Pancreas (tissue), 10 donors: ENCODE measurements at places on chromosomes 7 and 10. TPM values are rescaled to one million over a fixed set of nuclear protein-coding genes. Genes with fewer than 3 reads are reported as not detected.

GTF2I gene
- 89.7 TPM for total RNA-seq

HOGA1 gene
- total RNA-seq, result 14.9 TPM

PLXDC2 gene
- total RNA-seq, result 14.5 TPM

SLC16A9 gene
- 1.5 TPM for total RNA-seq

HOXA10 gene
- total RNA-seq, result 0.09 TPM

PLXNA4 gene
- 0.28 TPM for total RNA-seq

TAS2R3 gene
- 0.41 TPM for total RNA-seq

- H3K4me3 ChIP-seq, result no peak overlapping the region
- H3K27ac ChIP-seq, result no peak overlapping the region
- no peak for DNase-seq
- no peaks in the 10 kb centered on the region for H3K4me1 ChIP-seq
- H3K27me3 ChIP-seq, result no peaks in the 10 kb centered on the region
Measured at GRCh38 chr7:26937939-26938623, 73.7 kb upstream of the SKAP2 start.

DNA sequence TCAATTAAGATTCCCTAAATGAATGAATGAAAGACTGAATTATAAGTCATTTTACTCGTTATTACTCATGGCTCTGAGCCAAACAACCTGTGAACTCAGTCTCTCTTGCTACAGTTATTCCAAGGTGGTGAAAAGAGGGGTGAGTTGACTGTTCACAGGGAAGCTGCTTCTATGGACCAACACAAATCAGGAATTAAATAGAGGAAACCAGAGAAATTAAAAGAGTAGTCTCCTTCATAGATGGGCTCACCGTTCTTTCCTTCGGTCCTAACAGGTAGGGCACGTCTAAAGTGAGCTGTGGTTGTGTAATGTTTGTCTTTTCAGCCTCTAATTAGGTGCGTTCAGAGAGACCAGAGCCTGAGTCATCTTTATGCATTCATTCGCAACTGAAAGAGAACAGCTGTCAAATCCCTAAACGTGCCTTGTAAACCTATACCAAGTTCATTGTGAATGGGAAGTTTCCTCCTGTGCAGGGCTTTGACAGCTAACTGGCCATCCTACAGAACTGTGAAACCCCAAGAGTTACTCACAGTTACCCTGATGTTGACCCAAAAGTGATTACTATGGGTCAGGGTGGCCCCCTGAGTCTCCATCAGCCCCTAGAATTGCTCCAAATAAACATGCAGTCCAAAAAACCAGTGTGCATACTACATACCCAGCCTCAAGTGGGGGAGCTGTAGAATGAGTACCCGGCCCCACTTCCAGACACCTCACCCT, 18.2 kb upstream of the C10orf53 start:
- DNase-seq, result no peak
- no peaks in the 10 kb centered on the region for H3K27me3 ChIP-seq
- no peaks in the 10 kb centered on the region for H3K36me3 ChIP-seq
- H3K4me3 ChIP-seq, result no peak overlapping the region

DNA sequence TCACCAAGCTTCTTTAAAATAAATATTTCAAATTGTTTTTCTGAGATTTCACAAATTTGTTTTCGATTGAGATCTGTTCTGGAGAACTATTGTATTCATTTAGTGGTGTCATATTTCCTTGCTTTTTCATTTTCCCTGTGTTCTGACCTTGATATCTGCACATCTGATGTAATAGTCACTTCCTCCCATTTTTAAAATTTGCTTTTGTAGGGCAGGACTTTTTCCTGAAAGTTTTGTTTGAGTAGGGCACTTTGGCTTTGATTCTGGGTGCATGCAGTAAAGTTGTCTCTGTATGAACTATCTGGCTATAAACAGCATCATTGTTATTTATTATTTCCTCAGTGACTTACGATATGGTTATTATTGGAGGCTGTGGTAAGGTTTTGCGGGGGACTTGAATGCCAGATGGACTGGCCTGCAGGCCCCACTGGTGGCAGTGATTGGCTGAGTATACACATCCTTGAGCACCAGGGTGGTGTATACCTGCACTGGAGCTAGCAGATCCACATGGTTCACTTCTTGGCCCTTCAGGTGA, 83.6 kb downstream of the CSTF2T start:
- no peak overlapping the region for H3K4me3 ChIP-seq
- no peaks in the 10 kb centered on the region for H3K4me1 ChIP-seq
- no peaks in the 10 kb centered on the region for H3K27me3 ChIP-seq
- no peak for DNase-seq
- no peak overlapping the region for H3K27ac ChIP-seq

- no peaks in the 10 kb centered on the region for H3K4me1 ChIP-seq
- H3K4me3 ChIP-seq, result no peak overlapping the region
- no peak overlapping the region for H3K27ac ChIP-seq
- no peaks in the 10 kb centered on the region for H3K36me3 ChIP-seq
- H3K27me3 ChIP-seq, result no peaks in the 10 kb centered on the region
- peak; percentile 25 for DNase-seq
Measured at GRCh38 chr7:129169171-129169671, 19.2 kb upstream of the SMO start.

DNA sequence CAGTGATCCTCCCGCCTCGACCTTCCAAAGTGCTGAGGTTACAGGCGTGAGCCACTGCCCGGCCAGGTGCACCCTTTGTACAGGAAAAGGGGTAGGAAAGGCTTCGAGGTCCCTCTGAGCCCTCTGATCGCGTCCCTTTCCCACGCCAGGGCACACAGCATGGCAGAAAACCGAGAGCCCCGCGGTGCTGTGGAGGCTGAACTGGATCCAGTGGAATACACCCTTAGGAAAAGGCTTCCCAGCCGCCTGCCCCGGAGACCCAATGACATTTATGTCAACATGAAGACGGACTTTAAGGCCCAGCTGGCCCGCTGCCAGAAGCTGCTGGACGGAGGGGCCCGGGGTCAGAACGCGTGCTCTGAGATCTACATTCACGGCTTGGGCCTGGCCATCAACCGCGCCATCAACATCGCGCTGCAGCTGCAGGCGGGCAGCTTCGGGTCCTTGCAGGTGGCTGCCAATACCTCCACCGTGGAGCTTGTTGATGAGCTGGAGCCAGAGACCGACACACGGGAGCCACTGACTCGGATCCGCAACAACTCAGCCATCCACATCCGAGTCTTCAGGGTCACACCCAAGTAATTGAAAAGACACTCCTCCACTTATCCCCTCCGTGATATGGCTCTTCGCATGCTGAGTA, 871 bp downstream of the POP7 start:
- no peaks in the 10 kb centered on the region for H3K36me3 ChIP-seq
- no peaks in the 10 kb centered on the region for H3K4me1 ChIP-seq
- peak; percentile 70 for DNase-seq
- H3K4me3 ChIP-seq, result peak overlapping the region; percentile 76
- H3K27me3 ChIP-seq, result no peaks in the 10 kb centered on the region

DNA sequence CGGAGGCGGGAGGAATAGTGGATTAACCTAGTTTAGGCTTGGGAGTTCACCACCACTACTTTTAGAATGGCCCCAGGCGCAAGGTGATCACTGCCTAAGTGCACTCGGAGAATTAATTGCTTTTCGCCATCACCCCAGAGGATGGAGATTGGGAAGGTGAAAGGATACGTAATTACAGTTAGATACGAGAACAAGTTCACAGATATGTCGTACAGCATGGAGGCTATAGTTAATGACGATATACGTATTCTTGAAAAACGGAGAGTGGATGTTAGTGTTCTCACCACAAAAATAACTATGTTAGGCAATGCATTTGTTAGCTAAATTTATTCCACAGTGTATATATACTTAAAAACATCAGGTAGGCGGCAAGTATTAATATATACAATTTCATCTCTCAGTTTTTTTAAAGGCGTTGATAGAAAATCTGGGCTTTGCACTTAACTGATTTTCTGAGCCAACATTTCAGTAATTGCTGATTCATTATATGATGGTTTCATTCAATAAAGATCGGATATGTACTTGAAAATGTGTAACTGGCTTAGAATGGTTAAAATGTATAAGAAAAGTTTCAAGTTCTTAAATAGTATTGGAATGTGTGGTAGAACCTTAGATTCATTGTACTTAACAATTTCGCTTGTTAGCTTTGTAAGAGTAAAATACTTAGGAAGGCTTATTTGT, 683 bp downstream of the CDC123 start:
- no peaks in the 10 kb centered on the region for H3K36me3 ChIP-seq
- DNase-seq, result no peak
- peak overlapping the region; percentile 81 for H3K27ac ChIP-seq

GRCh38 chr7:26593393-26593792, 271.0 kb downstream of the SKAP2 start:
- no peaks in the 10 kb centered on the region for H3K36me3 ChIP-seq
- DNase-seq, result no peak
- H3K4me3 ChIP-seq, result no peak overlapping the region
- H3K27ac ChIP-seq, result no peak overlapping the region
- H3K4me1 ChIP-seq, result no peaks in the 10 kb centered on the region

DNA sequence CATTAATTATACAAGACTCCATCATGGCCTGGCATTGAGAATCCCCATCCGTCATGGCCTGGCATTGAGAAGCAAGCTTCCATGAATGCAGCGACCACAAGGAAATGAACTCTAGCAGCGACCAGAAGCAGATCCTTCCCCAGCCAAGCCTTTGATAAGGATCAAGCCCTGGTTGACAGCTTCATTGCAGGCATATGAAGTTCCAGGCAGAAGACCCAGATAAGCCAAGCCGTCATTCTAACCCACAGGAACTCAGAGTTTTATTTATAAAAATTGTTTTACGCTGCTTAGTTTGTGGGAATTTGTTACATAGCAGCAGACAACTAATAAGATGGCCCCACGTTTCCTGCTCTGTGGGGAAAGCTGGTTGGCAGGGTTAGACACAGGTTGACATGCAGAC, 642.3 kb downstream of the GATA3 start:
- no peak for DNase-seq
- no peak overlapping the region for H3K4me3 ChIP-seq
- H3K27me3 ChIP-seq, result no peaks in the 10 kb centered on the region

GRCh38 chr7:5682551-5683279, 98.7 kb downstream of the RNF216 start:
- DNase-seq, result no peak
- no peaks in the 10 kb centered on the region for H3K36me3 ChIP-seq
- no peak overlapping the region for H3K4me3 ChIP-seq
- H3K4me1 ChIP-seq, result no peaks in the 10 kb centered on the region
- H3K27ac ChIP-seq, result no peak overlapping the region
- H3K27me3 ChIP-seq, result no peaks in the 10 kb centered on the region
